ENCODE measurements at places on chromosomes 6 and 20.

DNA sequence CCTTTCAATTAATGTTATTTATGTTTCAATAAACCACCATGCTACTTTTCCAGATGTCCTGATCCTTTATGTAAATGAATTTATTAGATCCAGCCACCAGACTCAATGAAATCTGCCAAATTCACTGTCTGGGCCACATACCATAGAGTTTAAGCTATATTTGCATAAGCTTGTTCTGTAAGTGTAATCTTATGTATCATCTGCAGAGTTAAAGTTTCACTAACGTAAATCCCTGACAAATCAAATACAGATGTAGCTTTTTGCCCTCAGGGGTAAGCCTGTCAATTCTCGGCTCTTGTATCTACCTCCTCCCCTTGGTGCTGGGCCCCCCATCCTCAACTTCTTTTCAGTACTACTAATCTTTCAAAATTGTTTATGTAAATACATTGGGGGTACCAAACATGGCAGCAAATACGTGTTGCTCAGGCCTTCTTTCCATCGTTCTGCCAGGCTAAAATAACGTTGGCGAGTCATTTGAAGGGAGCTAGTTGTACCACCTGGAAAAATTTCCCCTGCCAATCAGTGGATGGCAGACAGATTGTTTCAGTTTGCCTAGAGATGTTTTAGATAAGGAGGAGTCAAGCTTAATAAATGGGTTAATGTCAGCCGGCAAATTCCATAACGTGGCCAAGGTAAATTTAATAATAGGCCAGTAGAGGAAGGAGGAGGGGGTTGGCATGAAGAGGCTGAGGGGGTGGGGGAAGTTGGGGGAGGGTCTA is 79.6 kb downstream of the RPS12 start:
- no peak for DNase-seq

- peak; percentile 61 for DNase-seq
These were observed 26.8 kb downstream of the C6orf89 start for GRCh38 chr6:36912586-36912985.

- DNase-seq, result peak; percentile 93
These were observed at the start of gene TBX18 for GRCh38 chr6:84764332-84765049. TSS of gene TBX18 (minus strand) at chr6:84764598. CDS start at chr6:84764181, 417 bp downstream.

DNA sequence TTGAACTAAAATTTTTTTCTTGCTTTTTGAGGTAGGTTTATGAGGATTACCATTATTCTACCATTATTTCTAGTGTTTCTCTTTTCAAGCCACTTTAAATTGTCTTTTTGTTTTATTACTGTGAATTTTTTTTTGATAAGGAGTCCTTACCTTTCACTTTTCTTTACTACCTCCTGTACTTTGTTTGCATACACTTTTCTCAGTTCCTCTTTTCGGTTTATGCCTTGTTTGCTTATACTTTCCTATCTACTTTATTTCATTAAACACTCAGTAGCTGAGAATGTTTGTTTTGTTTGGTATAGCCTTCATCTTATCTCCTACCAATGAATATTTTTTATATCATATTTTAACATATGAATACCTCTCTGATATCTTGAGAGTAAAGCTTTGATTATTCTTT is 147.9 kb downstream of the TFAP2B start:
- DNase-seq, result no peak

DNA sequence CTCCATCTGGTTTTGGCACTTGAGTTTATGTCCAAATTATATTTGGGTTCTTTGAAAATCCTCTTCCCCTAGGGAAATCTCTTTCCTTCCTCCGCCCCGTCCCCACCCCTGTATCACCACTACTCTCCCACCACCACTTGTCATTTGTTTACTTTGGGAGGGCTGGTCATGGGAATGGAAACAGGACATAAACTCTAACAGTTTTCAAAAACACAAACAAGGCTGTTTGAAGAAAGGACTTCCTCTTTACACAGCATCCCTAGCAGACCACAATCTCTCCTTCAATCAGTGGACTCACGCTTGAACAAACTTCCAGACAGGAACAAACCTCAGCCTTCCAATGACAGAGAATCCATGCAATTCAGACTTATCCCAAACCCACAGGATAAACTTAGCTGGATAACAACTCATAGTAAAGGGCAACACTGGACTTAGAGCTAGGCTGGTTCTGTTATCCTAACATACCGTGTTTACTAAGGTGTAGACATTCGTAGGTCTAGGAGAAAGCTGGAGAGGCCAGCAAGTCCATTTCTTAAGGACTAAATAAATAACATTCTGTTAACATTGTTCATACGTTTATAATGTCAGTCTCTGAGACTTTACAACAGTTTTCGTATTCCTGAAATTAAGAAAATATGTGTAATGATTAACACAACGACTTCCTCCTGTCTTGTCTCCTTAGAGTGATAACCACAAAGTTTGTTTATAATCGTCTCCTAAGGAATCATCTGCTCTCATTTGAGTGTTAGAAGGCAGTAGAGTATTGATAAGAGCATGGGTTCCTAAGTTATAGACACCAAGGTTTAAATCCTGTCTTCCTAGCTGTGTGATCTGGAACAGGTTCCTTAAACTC is 44.1 kb upstream of the CTAGE9 start:
- DNase-seq, result no peak
